Activated CD4-positive, alpha-beta T cell treated with anti-CD3 and anti-CD28 coated beads, Interleukin-2, amount 50 U/mL, for 24 hours (primary cell): ENCODE measurements at places on chromosomes 5 and 9.

- no peak for DNase-seq
Measured at GRCh38 chr9:133647148-133647547, 11.0 kb downstream of the DBH start.

GRCh38 chr5:81121836-81122630, 111.1 kb upstream of the CKMT2 start:
- DNase-seq, result no peak

- no peak for DNase-seq
Measured at GRCh38 chr9:136659861-136660784, 2.6 kb upstream of the EGFL7 start.

GRCh38 chr9:125881042-125881441, 133.9 kb downstream of the PBX3 start:
- no peak for DNase-seq

GRCh38 chr5:133942614-133943474, 25.6 kb downstream of the C5orf15 start:
- no peak for DNase-seq

- peak; percentile 6 for DNase-seq
Measured at GRCh38 chr5:52989025-52989780, at the start of gene ITGA2. Gene ITGA2, plus strand, starts transcription at chr5:52989352. Its CDS starts 117 bp downstream, at chr5:52989469.

- DNase-seq, result no peak
Measured at GRCh38 chr9:113471566-113471965, 8.0 kb downstream of the RGS3 start.

DNA sequence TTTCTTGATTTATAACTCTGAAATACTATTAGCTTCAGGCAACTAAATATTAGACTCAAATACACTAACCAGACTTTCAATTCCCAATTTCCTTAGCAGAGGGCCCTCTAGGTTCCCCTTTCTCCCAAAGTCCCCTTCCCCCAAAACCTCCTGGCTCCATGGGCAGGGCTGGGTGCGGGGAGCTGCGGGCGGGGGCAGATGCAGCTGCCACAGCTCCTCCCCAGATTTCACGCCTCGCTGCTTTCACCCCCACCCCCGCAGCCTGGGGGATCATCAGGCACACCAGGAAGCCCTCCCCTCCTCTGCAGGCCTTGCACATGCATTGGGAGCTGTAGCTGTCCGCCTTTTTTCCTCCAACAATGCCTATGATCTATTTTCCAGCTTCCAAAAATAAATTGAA, 82.8 kb upstream of the SPATA31C2 start:
- no peak for DNase-seq

DNA sequence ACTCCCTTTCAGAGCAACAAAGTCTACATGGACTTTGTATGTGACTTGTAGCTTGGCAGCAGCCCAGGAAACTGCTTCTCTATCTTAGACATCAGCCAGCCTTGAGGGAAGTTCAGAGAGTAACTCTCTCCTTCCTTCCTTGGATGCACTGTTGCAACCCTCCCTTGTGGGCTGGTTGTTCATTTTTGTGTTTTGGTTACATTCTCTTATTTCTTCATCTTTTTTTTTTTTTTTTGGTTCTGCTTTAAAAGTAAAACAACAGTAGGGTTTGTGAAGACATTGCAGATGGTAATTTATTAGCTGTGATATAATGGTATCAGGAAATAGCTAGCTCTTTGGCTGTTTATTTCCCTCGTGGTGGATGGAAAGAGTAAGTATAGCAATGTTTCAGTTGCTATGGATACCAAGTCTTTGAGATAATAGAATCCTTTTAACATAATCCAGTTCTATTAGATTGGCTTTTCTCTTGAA, 97.9 kb upstream of the MAMDC2 start:
- no peak for DNase-seq

DNA sequence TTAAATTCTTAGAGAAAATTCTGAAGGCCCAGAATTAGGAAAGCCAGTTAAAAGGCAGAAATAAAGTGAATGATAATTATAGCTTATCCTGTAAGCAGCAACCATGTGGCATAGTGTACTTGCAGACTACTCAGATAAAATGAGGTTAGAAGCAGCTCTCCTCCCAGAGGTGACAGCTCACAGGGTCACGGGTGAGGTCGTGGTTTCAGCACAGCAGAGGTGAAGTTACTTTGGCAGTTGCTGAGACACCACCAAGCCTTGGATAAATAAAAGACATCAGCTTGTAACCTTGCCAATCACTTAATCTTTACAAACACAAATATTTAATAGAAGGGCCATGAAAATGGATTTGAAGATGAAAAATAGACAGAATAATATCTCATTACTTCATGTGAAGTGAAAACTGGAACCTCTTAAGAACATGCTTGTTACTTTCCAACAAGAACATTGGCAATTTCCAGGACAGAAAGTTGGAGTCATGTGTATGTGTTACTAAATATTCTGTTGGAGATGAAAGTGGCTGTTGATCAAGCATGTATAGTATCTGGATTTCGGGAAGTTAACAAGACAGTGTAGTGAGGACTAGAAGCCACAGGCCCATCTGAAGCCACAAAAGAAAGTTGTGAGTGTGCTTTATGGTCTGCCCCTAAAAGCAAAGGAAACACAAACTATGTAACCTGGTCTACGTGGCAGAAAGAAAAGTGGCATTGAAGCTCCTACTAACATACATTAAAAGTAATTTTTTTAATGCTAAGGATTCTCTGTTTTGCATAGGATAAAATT, 134.4 kb downstream of the ERCC6L2 start:
- DNase-seq, result no peak

- DNase-seq, result no peak
Measured at GRCh38 chr5:64792469-64792868, 23.7 kb downstream of the CWC27 start.

- no peak for DNase-seq
Measured at GRCh38 chr9:78300209-78300608, 3.3 kb downstream of the PSAT1 start.

DNA sequence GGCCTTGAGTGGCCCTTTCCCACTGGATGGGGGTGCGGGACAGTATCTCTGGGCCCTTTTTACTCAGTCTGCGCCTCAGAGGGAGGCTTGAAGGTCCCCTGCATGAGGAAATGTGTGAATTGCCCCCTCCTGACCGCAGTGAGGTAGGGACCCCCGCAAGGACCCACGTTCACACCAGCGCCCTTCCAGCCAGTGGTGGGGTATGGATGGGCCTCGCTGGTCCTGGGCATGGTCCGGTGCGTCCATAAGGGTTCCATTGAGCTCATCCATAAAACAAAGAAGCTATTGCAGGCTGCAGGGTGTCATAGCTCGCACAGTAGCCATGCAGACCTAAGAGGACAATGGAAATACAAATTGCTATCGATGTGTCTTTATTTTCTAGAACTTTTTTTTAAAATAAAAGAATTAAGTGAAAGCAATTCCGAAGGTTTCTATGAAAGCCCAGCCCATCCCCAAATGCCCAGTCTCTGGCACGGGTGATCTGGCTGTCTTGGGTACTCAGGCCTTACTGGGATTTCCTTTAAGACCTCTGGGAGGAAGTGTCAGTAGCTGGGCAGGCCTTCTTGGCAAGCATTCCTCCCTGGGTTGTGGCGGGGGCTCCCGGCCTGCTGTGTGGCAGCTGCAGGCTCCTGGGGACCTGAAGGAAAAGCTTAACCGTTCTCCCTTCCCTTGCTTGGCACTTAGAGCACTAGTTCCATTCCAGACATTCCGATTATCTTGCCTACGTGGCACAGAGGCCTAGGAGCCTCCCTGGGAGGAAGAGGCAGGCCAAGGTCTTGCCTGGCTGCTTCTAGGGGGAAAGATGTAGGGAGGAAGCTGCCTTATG, 1.5 kb upstream of the SEMA5A start:
- DNase-seq, result no peak

DNA sequence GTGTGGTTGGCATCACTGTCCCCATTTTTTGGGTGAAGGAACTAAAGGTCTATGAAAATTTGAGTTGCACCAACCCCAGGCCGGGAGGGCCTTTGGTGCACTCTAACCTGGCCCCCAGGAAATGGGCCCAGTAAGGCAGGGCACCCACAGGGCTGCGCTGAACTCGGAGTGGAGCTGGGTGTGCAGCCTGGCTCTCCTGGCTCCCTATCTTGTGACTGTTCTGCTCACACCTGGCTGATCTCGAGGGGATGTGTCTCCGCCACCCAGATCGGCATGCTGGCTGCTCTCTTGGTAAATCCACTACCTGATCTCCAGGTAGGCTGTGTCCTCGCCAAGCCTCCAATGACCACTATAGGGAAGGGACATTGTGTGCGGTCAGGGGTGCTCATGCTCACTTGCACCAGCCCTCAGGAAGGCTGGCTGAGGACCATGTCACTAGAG, 259.8 kb downstream of the NSG2 start:
- DNase-seq, result no peak

GRCh38 chr5:10140195-10140973, 109.3 kb downstream of the ATPSCKMT start:
- no peak for DNase-seq

GRCh38 chr5:124869426-124870033, 123.1 kb upstream of the ZNF608 start:
- no peak for DNase-seq

GRCh38 chr9:133195029-133195428, 14.0 kb downstream of the OBP2B start:
- no peak for DNase-seq

- no peak for DNase-seq
Measured at GRCh38 chr5:151345187-151345807, 2.1 kb downstream of the SLC36A2 start.

DNA sequence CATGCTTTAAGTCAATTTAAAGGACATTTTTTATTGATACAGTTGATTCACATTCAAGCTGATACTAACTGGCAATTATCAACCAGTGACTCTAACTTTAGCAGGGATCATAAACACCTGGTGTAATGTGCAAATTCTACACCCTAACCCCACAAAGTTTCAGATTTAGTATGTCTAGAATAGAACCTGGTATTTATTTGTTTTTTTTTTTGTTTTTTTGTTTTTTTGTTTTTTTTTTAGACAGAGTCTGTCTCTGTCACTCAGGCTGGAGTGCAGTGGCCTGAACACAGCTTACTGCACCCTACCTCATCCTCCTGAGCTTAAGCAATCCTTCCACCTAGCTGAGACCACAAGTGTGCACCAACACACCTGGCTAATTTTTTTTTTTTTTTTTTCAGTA, 311.2 kb upstream of the SEMA6A start:
- no peak for DNase-seq

GRCh38 chr9:89470224-89470839, 27.6 kb downstream of the SEMA4D start:
- no peak for DNase-seq

DNA sequence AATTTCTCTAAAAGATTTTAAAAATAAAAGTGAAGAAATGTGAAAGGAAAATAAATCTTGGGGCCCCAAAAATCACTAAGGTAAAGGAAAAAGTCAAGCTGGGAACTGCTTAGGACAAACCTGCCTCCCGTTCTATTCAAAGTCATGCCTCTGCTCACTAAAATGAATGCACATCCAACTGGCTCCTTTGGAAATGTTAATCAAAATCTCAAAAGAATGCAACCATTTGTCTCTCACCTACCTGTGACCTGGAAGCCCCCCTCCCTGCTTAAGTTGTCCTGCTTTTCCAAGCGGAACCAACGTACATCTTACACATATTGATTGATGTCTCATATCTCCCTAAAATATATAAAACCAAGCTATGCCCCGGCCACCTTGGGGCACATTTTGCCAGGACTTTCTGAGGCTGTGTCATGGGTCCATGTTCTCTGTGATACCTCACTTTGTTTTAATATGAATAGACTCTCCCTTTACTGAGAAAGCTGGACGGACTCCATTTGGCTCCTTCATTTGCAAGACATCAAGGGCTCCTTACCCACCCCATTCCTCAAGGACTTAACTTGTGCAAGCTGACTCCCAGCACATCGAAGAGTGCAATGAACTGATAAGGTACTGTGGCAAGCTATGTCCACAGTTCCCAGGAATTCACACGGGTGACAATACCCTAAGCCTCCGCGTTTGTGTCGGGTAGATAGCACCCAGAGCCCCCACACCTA, 164.3 kb downstream of the SMC2 start:
- DNase-seq, result no peak

GRCh38 chr9:5698004-5698403, 69.1 kb downstream of the RIC1 start:
- no peak for DNase-seq

GRCh38 chr5:172123269-172123692, 64.7 kb downstream of the STK10 start:
- no peak for DNase-seq

GRCh38 chr9:137404961-137405567, 17.9 kb downstream of the EXD3 start:
- no peak for DNase-seq

DNA sequence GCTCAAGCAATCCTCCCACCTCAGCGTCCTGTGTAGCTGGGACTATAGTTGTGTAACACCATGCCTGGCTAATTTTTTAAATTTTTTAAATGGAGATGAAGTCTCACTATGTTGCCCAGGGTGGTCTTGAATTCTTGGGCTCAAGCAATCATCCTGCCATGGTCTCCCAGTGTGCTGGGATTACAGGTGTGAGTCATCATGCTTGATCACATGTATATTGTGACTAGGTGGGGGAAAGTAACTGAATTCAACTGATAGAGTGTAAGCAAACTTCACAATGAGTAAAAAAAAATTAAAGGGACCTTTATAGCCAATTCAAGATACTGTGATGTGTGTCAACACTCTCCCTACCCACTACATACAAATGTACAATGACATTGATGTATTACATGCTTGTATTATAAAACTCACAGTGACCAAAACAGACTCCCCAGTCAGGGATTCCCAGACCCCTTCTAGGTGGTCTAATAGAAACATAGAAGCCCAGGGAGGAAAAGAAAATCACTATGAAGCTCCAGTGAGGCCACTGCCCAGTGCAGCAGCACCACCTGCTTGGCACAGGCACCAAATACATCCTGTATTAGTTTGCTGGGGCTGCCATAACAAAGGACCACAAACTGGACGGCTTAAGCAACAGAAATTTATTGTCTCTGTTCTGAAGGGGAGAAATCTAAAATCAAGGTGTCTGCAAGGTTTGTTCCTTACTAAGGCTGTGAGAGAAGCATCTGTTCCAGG, 8.8 kb downstream of the PLGRKT start:
- DNase-seq, result no peak
